NCI-H2081 (cell line): ENCODE measurements at places on chromosomes 4 and X.

GRCh38 chrX:29661290-29661689 is 554.1 kb upstream of the MAGEB2 start:
- no peak for DNase-seq

DNA sequence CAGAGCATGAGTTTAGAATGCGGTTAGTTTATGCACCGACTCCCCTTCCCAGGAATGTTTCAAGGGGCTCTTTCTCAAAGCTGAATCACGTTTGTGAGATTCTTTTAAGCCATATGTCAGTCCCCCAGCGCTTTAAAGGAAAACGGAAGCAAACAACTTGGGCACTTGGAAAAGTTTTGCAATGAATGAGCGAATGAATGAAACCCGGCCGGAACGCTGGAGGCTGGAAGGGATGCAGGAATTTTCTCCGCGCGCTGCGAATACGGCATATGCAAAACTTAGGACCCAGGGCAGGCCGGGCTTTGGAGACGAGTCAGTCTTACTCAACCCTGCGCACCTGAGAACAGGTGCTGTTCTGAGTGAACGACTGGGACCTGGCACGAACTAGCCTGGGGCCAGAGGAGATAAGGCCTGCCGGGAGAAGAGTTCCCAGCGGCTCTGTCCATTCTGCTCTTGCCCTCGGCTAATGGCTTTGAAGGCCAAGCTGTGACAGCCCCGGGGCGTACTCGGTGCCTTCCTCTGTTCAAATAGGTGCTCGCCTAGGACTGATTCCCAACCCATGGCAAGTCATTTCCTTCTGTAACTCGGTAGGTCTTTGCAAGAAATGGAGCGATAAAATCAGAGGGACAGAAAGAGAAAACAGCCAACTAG is 743 bp upstream of the NRK start:
- DNase-seq: no peak

GRCh38 chr4:103099691-103100392 is at the start of gene BDH2:
Gene BDH2 (minus strand): TSS chr4:103099834. CDS start chr4:103096254, 3,580 bp downstream.
- peak; percentile 82 for DNase-seq

DNA sequence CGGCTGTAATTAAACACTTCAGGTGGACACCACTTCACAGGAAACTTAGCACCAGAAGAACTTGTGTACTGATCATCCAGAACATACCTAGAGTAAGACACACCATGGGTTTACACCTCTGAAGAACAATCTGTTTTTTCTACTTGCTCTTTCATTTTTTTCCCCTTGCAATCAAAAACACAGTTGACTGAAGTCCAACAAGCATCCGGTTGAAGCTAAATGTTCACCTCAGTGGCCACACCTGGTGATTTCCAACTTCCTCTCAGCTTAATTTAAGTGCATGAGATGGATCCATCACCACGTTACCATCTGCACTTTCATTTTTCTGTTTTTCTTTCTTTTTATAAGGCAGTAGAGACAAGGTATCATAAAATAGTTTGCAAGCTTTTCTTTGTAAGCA is 4.9 kb upstream of the TXK start:
- peak; percentile 53 for DNase-seq

DNA sequence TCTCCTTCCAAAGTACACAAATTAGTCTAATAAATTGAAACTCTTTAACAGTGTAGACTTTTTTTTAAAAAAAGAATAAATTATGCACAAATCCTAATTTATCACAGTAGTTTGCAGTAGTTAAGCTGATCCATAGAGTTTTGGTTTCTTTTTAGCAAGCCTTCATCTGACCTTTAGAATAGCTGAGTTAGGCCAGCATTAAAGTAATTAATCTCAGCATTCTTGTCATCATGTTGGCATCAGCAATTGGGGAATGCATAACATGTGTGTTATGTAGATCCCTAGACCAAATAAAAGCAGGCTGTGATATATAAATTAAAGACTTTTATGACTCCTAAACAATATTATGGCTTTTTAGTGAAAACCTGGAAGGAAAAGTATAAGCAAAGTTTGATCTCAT is 426.5 kb upstream of the PABPC4L start:
- no peak for DNase-seq

GRCh38 chr4:119540249-119540648 is 88.4 kb downstream of the PDE5A start:
- DNase-seq: no peak

DNA sequence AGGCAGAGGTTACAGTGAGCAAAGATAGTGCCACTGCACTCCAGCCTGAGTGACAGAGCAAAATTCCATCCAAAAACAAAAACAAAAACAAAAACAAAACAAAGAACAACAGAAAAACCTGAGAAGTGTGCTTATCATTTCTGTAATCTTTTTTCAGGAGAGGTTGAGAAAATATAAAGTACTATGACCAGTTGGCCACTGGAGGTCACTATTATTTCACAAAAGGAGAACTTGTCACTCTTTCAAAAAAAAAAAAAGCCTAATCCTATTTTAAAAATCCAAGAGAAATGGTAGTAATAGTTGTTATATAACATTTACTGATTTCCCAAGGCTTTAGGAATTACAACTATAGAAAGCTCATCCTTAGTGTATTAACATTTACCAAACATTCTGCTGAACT is 24.9 kb upstream of the RNF150 start:
- DNase-seq: peak; percentile 5

DNA sequence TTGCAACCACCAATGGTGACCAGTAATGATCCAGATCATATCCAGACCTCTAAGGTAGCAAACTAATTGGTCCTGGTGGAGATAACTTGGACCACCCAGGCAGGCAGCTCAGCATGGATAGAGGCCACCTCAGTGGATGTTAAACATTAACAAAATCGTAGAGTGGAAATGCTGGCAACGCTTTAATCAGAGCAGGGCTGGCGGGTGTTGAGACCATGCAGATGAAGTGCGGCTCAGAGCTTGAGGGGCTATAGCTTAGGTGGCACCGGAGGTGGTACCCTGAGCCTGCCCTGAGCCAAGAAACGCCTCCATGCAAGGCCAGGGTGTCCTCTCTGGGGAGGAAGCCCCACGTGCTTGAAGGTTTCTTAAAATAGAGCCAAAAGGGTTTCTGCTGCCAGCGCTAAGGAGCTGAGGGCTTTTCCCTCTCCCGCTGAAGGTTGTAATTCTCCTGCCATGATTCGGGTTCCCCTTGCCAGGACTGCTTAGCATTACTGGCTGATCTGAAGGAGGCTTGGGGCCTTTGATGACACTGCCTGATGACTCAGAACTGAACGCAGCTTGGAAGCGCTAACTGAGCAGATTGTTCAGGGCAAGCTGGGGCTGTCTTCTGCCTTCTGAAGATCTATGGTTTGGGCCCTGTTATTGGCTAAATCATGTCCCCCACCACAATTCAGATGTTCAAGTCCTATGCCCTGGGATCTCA is 177.8 kb upstream of the ATP6AP2 start:
- no peak for DNase-seq
